ENCODE measurements at places on chromosomes 5 and 9.
A peak's percentile ranks its signal among the peaks of the same experiment; 100 is the strongest.

- DNase-seq: no peak
These were observed 76.2 kb upstream of the TBC1D2 start for GRCh38 chr9:98331536-98332259.

DNA sequence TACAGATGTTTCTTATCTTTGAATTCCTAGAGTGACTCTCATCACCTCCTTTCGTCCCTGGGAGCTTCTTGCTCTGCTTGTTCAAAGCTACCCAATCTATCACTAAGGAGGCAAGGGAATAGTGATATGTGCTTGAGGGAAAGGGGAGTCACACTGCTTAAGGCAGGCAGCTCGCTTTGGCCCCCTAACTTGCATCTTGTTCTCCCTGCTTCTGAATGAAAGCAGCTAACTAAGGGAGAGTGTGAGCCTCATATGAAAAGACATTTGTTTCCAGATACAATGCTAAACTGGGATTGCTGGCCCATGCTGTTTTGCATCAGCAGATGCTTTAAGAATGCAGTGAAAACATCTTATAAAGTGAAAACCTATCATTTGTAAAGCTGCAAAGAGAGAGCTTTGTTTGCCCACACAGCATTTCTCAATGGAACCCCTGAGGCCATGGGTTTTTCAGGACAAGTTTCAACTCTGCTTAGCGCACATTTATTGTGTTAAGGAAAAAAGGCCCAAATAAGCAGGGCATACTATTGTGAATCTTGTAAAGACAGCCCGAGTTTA is 367.9 kb upstream of the ADAMTSL1 start:
- no peak for DNase-seq

- DNase-seq: no peak
These were observed 680.7 kb downstream of the PRR16 start for GRCh38 chr5:121144764-121145163.

GRCh38 chr5:93078082-93079038 is 502.7 kb downstream of the NR2F1-AS1 start:
- DNase-seq: no peak

GRCh38 chr5:36657563-36657995 is 51.2 kb downstream of the SLC1A3 start:
- peak; percentile 10 for DNase-seq

- DNase-seq: no peak
These were observed 361.2 kb upstream of the TRPC7 start for GRCh38 chr5:136726506-136726905.
